ENCODE measurements at places on chromosomes 11 and 22.
A peak's percentile ranks its signal among the peaks of the same experiment; 100 is the strongest.

DNA sequence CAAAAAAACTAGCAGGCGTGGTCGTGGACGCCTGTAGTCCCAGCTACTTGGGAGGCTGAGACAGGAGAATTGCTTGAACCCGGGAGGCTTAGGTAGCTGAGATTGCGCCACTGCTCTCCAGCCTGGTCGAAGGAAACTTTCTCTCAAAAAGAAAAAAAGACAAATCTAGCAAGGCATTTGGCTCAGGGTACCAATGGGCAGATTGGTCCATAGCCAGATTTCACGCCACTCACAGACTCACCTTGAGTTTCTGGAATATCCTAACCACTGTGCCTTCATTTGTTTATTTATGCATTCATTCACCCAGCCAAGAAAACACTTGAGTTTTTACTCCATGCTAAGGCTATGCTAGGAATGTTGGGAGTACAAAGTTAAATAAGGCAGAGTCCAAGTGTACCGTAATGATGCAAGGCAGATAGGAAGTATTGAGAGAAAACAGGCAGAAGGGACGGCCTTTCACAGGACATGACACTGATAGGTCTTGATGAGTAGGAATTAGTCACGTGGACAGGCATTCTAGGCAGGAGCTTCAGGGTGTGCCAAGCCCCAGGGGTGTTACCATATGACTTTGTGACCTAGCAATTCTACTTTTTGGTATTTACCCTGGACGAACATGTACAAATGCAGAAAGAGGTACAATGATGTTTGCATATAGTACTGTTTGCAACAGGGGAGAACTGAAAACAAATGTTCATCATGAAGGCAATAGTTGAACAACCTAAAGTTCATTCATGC lies 3.0 kb upstream of the PACSIN3 start:
- no peak for DNase-seq

- DNase-seq = no peak
These were observed 134.3 kb downstream of the MN1 start for GRCh38 chr22:27667121-27667843.

- DNase-seq = no peak
These were observed 977.0 kb downstream of the NTM start for GRCh38 chr11:132347156-132348090.

DNA sequence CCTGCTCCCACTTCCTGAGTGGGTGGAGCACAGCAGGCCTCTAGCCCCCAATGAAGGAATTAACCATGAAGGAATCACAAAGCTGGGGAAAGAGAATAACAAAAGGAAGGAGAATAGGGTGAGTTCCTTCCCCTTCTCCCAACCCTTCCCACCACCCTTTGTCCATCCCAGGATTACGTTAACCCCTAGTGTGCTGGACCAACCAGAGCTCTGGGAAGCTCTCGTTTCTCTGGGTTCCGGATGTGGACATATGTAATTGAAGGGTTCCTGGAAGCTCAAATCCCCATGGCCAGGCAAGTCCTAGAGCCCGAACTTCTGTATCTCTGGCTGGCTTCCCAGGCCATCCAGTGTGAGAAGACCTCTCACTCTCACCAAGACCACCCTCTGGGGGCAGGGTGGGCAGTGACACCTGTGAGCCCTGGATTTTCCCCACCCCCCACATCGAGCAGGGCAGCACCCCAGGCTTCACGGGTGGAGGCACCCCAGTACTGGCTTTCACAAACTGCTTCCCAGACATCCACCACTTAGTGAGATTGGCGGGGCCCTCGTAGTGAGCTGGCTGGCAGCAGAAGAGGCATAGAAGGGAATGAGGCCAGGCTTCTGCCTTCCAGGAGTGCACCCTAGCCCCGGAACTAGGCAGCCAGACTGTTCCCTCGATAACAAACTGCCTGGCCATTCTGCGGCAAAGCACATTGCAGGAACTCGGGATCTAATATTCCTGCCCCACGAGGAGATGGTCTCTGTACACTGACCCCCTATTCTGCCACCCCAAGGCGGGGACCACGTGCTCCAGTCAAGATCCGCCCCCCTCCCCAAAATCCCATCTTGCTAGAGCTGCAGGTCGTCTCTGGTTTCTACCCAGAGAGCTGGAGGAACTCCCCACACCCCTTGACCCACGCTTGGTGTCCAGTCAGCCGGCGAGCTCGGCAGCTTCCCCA lies 2.1 kb downstream of the NECTIN1 start:
- no peak for DNase-seq

GRCh38 chr22:33640900-33641299 lies 279.4 kb downstream of the LARGE1 start:
- DNase-seq = no peak

- DNase-seq = no peak
These were observed 264.3 kb downstream of the MIAT start for GRCh38 chr22:26921726-26922125.

DNA sequence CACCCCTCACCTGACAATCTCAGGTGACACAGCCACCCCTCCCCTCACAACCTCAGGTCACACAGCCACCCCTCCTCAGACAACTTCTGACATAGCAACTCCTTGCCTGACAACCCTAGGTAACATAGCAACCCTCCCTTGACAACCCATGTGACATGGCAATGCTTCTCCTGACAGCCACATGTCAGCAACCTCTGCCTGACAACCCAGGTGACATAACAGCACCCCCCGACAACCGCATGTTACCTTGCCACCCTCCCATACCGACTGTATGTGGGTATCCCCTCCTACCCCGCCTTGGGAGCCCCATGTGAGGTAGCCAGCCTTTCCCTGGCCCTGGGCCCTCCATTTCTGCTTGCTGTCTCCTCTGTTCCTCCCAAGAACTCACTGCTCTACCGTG lies 77.7 kb upstream of the B3GAT1 start:
- DNase-seq = no peak

DNA sequence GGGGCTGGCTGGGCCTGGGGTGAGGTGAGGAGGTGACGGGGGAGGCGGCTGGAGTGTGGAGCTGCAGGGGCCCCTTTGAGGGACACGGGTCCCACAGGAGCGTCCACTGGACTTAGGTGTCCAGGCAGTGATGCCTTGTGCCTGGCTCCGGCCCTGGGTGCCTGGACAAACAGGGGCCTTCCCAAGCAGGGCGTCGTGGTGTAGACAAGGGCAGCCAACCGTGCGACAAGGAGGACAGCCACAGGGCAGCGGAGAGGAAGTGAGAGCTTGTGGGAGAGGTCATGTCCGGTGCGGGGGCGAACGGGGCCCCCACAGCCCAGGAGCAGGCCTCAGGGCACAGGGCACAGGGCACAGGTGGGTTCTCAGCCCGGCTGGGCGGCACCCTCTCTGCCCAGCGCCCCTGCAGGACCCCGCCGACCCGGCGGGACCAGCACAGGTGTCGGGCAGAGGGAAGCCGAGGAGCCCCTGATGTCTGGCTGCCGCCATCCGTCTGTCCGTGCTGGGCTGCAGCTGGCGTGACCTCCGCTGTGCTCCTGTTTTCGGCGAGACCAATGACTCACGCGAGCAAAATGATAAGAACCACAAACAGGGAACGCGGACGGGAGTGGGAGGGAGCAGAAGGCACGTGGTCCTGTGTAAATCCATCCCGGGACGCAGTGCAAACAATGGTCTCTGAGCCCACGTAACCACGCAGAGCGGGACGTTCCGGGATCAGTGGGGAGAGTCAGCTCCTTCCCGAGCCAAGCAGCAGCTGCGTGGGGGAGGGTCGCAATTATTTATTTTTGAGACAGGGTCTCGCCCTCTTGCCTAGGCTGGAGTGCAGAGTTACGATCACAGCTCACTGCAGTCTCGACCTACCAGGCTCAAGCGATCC lies 49.1 kb upstream of the A4GALT start:
- no peak for DNase-seq

DNA sequence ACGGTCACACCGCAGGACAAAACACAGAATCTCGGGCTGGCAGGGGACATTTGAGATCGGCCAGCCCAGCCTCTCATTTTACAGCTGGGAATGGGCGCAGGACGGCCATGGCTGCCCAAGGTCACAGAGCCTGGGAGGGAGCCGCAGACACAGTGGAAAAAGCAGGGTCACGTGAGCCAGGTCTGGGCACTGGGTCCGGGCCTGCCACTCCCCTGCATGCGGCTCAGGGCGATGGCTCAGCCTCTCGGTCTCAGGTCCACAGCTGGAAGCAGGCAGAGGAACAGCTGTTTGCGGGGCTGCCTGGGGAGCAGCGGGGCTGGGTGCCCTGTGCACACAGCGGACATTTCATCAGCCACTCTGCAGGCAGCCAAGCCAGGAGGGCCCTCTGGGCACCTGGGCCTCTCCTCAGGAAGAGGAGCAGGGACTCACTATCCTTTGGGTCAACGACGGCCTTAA lies 10.4 kb upstream of the PPARA start:
- DNase-seq = no peak

- DNase-seq = no peak
These were observed 20.6 kb downstream of the SULT4A1 start for GRCh38 chr22:43841742-43842141.

GRCh38 chr11:58503361-58503856 lies 4.5 kb downstream of the OR5B21 start:
- DNase-seq = no peak

- DNase-seq = no peak
These were observed 108.2 kb downstream of the SIK3 start for GRCh38 chr11:116990061-116990473.

DNA sequence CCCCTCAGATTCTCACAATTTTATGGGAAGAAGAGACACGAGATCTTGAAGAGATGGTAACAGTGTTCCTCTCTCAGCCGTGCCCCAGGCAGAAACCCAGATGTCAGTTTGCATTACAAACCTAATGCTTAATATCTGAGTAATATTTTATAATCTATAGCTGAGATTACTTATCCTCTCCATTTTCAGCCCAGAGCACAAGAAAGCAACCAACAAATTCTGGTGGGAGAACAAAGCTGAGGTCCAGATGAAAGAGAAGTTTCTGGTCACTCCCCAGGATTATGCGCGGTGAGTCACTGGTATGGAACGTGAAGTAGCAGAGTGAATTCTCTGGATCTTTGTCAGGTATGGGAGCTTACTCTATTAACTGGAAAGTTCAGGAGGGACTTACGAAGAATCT lies 884 bp downstream of the CENATAC start:
- no peak for DNase-seq

DNA sequence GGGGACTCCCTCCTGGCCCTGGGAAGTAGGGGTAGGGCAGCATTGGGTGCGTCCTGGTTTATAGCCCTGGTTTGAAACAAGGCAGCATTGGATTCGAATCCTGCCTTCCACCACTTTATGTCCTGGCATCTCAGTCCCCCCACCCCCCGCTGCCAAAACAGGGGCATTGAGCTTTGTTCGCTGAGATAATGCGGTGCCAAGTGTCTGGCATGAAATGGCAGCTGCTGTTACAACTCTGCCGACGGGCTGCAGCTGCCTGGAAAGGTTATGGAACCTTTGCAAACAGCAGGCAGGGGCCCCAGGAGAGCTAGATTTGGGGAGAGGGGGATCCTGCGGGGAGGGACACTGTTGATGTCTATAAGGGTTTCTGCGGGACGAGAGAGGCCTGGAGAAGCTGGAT lies 1.9 kb downstream of the TST start:
- DNase-seq = no peak

- DNase-seq = no peak
These were observed 6.7 kb downstream of the DUSP8 start for GRCh38 chr11:1565173-1565903.

- DNase-seq = peak; percentile 65
These were observed 4.9 kb downstream of the MS4A15 start for GRCh38 chr11:60761436-60762190.

- DNase-seq = no peak
These were observed 32.6 kb downstream of the KIAA0930 start for GRCh38 chr22:45207981-45208664.

DNA sequence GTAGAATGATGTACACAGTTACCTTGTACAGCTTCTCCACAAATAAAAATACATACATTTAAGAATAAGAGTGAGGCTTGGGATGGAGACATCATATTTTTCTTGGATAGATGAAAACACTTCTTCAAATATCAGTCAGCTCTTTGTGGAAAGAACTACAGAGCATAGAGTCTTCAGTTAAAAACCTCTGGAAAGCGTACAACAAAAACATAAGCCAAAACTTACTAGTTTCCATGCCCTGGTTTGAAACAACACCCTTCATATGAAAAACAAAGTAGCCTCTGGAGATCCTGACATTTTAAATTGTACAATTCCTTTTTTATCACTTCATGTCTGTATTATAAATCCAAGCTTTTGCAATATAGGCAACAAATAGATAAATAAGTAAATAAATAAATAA lies 7.0 kb upstream of the CEP126 start:
- no peak for DNase-seq

- no peak for DNase-seq
These were observed 1521.9 kb downstream of the BRD1 start for GRCh38 chr22:48305726-48306235.

GRCh38 chr11:67465189-67465510 lies 3.9 kb downstream of the TMEM134 start:
- DNase-seq = no peak

DNA sequence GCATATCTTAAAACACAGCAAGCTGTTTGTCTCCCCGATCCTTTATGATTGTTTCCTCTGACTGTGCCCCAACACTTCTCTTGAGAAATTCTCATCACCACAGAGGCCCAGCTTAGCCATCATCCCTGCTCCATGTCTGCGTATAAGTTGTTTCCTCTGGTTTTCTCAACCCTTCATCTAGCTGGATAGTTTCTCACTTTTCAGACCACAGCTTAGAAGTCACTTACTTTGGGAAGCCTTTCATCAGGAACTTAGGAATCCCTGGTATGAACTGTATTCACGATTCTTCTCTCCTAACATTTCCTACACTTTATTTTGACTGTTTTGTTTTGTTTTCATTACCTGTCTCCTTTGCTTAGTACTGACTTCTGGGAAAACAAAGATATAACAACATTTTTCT lies 295.2 kb downstream of the GUCY1A2 start:
- DNase-seq = no peak

DNA sequence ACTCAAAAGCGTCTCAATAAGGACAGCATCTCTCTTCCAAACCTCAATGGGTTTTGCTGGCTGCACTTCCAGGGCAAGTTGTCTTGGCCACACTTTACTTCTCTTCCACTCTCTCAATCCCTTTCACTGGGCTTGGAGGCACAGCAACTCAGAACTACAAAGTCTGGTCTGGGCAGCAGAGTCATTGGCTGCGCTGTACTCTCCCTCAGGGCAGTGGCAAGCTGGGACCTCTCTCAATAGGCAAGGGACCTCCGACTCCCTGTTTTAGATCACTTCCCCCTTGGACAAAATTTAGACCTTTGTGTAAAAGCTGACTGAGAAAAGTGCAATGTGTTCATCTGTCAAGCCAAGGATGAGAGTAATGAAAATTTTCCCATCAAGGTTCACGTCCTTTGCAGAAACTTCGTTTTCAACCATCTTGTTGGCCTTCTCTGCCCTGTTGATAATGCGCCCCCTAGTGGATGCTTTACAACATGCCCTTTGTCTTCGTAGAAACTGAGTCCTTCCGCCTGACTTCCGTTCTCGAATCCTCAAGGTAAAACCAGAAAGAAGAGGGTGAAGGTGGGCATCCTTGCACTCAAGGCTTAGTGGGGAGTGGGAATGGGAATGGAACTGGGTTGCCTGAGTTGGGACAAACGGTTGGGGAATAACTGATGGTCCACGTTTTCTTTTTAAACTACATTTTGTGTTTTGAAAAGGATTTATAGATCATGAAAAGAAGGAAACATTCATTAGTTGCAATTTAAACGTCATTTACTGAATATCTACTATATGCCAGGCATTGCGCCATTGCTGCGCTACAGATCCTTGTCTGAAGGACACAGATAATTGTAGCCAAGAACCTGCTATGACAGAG lies 99.1 kb downstream of the CD44 start:
- peak; percentile 76 for DNase-seq
